ENCODE measurements at places on chromosomes 2 and 18.
A peak's percentile ranks its signal among the peaks of the same experiment; 100 is the strongest.

DNA sequence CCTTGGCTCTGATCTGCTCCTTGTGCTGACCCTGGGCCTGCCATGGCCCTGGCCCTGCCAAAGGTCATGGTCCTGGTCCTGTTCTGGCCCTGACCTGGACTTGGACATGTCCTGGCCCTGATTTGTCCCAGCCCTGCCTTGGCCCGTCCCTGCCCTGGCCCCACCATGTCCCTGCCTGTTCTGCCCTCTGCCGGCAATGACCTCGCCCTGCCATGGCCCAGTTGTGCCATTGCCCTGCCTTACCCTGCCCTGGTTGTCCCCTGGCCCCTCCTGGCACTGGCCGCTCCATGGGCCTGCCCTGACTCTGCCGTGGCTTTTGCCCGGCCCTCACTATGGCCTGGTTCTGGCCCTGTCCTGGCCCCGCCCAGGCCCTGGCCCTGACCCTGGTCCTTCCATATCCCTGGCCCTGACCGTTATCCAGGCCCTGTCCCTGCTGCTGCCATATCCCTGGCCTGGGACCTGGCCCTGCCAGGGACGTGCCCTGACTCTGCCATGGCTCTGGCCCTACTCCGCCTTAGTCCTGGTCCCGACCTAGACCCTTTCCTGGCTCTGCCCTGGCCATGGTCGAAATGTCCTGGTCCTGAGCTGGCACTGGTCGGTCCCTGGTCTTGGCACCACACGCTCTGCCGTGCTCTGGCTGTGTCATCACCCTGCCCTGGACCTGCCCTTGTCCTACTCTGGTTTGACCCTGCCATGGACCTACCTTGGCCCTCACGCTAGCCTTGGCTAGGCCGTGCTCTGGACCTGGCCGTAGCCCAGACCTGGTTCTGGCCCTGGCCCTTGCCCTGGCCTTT is 6.8 kb upstream of the ANKRD62 start:
- DNase-seq, result no peak

DNA sequence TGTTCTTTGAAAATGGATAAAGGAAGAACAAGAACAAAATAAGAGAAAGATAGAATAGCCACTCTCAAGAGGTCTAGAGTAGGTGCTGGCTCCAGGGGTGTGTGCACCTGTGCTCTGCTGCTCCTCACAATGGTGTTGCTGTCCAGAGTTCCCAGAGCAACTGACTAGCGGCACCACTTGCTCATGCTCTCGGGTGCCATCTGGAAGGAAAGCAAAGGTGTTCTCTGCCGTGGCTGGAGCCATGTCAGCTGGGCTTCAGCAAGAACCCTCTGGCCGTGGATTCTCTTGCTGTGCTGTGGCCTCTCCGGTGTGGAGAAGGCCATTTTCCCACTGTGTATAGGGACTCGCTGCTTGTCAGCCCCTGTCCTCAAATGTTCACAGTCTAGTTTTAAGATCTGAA is 114.6 kb upstream of the TEX51 start:
- no peak for DNase-seq

GRCh38 chr2:61266632-61267505 is 104.9 kb downstream of the C2orf74 start:
- no peak for DNase-seq

GRCh38 chr2:192498747-192499146 is 304.0 kb upstream of the TMEFF2 start:
- no peak for DNase-seq

- DNase-seq, result no peak
These were observed 765 bp upstream of the DIPK1C start for GRCh38 chr18:74457725-74458421.

DNA sequence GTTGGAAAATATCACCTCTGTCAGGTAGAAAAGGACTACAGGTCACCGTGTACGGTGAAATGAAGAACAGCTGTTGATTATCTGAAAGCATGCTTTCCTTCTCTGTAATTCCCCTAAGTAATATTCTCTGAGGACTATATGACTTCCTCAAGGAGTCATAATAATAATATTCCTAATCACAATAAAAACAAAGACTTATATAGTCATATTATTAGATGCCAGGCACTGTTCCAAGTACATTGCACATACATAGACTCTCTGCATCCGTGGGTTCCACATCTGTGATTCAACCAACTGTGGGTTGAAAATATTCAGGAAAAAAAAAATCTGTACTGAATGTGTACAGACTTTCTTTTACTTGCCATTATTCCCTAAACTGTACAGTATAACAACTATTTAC is 512.4 kb upstream of the ID2 start:
- DNase-seq, result no peak

GRCh38 chr2:10913501-10914271 is 2.0 kb downstream of the KCNF1 start:
- no peak for DNase-seq

DNA sequence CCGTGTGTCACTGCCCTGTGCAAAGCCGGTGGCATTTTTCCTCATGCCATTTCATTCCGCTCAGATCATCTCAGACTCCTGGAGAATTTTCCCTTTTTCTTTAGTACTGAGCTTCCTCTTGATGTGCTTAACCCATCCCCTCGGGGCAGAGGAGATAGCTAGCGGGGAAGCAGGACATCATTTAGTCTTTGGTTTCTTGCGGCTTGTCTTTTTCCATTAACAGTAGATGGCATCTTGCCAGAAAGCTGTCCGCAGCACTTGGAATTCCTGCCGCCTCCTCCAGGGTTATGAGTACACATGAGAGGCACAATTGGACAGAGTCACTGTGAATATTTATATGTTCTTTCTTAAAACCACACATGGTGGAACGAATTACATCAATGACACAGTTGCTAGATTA is 226.6 kb downstream of the ALPK2 start:
- no peak for DNase-seq

GRCh38 chr2:205680067-205680466 is 2.2 kb upstream of the NRP2 start:
- DNase-seq, result peak; percentile 53

DNA sequence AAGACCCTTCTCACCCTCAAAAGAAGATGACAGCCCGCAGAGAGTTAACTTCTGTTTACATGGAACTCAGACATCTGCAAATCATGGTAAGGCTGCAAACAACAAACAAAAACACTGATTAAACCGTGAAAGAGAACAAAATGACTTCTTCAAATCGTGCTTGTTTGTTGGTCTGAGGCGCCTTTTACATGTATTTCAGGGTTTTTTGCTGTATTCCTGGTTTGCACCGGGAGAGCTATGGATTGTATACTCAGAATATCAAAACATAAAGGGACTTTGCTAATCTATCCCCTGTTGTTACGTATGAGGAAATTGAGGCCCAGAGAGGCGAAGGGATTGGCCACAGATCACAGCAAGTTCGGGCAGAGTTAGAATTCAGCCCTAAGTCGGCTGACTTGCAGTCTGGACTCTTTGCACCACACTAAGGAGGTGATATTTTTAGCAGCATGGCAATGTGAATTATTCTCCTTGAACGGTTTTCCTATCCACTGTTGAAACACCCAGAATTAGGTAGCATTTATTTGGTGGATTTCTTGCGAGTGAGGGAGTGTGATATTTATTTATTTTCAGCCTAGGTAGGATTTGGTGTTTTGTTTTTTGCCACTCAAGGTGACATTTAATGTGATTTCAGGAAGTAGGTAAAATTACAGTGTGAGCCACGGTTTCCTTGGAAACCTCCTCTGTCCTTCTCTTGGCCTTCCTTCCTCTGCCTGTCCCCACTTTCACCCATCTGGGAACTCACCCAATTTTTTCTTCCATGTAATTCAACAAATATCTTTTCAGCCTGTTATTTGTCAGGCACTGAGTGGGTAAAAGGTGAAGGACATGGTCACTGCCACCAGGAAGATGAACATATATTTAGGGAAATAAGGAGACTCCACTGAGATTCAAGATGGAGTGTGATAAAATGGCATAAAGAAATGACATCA is 980 bp upstream of the PDE6D start:
- peak; percentile 50 for DNase-seq

DNA sequence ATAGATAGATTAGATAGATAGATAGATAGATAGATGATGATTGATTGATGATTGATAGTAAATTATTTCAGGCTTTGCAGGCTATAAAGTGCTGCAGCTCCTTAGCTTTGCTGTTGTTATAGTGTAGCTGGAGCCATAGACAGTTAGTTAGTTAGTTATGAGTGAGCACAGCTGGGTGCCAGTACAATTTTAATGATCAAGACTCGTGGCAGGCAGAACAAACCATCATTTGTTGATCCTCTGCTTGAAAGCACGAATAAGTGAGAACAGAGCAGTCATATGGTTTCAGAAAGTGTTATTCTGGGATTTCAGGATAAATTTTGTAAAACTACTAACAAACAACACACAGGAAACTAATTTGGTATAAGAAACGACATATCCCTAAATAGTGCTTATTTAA is 53.9 kb downstream of the THOC1 start:
- DNase-seq, result no peak

DNA sequence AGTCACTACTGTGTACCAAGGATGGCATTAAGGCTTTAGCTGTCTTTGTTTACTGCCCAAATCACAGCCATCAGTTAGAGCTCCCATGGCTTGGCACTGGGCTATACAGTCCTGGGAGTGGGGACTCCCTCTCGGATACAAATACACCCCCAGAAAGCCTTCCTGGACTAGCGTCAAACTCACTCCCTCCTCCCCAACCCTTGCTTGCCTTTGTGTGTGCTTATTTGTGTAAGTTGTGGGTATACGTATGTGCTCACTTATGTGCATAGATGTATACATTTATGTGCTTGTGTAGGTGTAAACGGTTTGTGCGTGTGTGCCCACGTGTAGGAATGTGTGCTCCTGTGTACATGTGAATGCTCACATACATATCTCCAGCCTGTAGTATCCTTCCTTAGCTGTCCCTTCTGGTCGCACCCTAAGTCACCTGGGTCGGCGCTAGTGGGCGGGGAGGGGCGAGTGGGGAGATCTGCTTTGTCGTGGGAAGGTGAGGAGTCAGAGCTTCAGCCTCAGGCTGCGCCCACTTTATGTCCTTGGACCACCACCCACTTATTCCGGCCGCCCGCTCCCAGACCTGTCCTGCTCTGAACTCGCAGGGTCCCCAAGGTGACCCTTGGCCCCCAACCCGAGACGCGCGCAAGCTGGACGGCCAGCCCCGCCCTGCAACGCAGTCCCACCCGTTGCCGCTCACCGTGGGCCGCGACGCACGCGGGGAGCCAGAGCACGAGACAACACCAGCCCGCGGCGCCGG is 461 bp downstream of the PRADC1 start:
- peak; percentile 22 for DNase-seq
